ENCODE measurements at places on chromosomes 7 and 10.

- DNase-seq, result no peak
Observed at GRCh38 chr10:22683140-22683389, 31.3 kb downstream of the PIP4K2A start.

GRCh38 chr7:21945454-21946221 lies at the start of gene CDCA7L:
Gene CDCA7L, minus strand, starts transcription at chr7:21945899. Its CDS starts 95 bp downstream, at chr7:21945804.
- DNase-seq, result no peak

DNA sequence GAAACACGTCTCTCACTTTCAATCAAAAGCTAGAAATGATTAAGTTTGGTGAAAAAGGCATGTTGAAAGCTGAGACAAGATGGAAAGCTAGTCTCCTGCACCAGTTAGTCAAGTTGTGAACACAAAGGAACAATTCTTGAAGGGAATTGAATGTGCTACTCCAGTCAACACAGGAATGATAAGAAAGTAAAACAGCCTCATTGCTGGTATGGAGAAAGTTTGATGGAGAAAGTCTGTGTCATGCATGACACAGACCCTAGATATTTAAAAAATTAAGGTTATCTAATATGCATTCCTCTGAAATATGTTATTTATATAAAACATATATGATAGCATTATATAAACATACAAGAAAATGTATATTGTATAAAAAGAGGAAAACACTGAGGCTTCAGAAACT lies 699.4 kb upstream of the FZD8 start:
- DNase-seq, result no peak

- no peak for DNase-seq
Observed at GRCh38 chr7:130322615-130323014, 22.0 kb upstream of the CPA5 start.

DNA sequence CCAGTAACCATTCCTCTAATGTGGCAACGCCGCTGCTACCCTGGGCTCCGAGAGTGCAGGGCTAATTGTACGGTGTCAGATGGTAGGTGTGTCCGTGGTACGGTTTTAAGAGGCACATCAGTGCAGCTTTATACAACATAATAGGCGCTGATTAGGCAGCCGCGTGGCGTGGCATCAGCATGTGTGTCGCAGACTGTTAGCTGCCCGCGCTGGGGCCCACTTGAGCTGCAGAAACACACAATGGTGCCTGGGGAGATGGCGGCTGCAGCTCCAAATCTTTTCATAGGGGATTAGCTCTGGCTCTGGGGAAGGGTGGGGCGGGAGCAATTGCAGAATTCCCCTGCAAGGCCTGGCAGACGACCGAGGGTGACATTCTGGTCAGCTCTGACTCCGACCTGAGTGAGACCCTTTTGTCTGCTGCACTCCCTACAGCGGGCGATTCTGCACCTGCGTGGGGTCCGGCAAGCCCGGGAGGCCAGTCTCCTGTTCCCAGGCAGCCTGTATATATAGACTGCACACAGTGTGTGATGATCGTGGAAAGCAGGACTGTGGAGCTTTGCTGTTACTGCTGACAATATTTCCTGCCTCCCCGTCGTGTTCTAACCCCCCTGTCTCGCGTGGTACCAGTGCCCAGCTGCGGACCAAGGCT lies 722.7 kb upstream of the CELF2 start:
- DNase-seq, result no peak

DNA sequence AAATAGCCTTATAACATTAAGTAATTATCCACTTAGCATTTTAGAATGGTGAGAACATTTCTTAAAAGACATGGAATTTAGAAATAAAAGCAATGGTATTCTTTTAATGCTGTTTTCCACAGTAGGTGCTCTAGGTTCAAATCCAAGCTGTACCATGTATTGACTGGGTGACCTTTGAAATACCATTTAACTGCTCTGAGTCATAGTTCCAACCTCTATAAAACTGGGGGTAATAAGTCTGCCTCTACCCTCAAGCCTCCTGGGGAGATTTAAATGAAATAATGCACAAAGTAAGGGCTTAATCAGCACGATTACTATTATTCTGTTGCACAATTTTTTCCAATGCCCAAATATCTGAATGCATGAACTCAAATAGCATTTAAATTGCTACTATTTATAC lies 236.4 kb upstream of the CCDC6 start:
- no peak for DNase-seq

DNA sequence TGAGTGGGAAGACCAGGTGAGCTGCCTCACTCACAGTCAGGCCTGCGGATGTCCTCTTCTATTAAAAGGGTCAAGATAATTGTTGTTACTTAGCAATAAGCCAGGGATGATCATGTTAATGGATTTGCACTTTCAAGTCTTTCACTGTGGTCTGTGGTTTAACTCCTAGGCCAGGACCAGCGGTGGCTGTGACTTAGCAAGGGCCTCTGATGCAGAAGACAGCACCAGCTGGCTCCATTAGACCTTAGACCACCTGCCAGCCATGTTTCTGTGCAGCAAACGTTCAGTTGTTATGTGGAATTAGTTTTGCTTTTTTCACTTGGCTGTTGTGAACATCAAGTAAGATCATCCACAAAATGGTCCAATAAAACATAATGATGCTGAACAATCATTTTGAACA lies 537.3 kb downstream of the TNS3 start:
- no peak for DNase-seq

DNA sequence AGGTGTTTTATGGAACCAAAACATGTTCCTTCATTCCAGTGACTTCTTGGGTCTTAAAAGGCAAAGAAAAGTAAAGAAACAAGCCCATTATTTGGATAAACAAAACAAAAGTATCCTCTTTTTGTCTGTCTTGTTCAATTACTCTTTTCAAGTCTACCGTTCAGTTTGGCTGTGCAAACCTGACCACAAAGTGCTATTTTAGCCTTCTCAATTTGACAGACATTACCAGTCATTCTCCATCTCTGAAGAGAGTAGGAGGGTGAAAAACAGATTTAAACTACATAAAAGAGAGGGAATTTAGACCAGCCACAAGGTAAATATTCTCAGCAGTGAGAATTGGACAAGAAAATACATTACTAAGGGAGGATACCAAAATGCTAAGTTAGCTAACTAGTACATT lies 145.2 kb downstream of the GRM3 start:
- no peak for DNase-seq

DNA sequence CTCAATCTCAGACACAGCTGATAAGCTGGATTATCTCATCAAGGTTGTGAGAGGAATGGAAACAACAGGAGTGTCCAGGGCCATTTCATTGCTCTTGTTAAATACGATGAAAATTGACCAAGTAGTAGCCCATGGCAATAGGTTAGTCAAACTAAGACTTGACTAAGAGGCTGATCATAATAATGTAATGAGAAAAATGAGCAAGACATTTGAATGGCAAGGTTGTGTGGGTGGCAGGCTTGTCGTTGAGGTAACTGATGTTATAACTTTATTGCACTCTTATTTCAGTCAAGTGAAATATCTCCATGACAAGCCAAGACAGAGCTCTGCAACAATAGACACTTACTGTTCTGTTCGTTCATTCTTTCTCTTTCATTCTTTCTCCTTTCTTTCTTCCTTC lies 532.0 kb downstream of the GATA3 start:
- DNase-seq, result no peak

DNA sequence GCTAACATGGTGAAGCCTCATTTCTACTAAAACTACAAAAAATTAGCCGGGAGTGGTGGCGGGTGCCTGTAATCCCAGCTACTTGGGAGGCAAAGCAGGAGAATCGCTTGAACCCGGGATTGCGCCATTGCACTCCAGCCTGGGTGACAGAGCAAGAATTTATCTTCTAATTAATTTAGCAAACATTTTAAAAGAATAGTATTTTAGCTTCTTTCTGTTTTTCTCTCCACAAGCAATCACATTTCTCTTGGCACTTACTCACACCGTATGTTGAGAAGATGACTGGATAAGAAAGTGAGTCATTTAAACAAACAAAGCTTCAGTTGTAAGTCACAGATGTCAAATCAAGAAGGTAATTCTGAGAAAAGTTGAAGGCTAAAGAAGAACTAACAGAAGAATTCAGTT lies 264.0 kb downstream of the ARL4A start:
- DNase-seq, result no peak

- DNase-seq, result no peak
Observed at GRCh38 chr7:79407351-79407750, 46.1 kb downstream of the MAGI2 start.

- no peak for DNase-seq
Observed at GRCh38 chr7:30367561-30367960, 83.2 kb downstream of the ZNRF2 start.

GRCh38 chr7:76133164-76133775 lies 68.4 kb upstream of the SRRM3 start:
- no peak for DNase-seq

Data from stimulated activated CD4-positive, alpha-beta T cell treated with anti-CD3 and anti-CD28 coated beads, TNF-alpha, amount 100 ng/mL, for 4 hours (primary cell).